ENCODE measurements at places on chromosomes 13 and 19.
A peak's percentile ranks its signal among the peaks of the same experiment; 100 is the strongest.

DNA sequence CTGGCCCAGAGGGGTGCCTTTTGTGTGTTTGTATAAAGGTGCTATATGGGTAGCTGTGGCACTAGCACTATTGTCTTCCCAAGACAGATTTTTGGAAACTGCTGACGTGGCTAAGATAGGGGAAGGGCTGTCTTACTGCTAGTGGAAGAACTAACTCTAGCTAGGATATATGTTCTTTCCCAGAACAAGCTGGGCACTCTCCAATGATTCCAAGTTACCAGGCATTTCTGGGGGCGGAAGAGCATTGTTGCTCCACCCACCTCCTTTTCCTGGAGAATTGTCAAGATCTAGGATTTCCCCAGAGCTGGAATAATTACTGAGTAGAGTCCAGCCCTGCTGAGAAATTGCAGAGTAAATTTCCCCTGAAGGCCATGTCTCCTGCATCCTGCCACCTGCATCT lies 408.3 kb downstream of the KLF5 start:
- no peak for DNase-seq

GRCh38 chr19:18070181-18070580 lies 16.6 kb downstream of the IL12RB1 start:
- DNase-seq: no peak

DNA sequence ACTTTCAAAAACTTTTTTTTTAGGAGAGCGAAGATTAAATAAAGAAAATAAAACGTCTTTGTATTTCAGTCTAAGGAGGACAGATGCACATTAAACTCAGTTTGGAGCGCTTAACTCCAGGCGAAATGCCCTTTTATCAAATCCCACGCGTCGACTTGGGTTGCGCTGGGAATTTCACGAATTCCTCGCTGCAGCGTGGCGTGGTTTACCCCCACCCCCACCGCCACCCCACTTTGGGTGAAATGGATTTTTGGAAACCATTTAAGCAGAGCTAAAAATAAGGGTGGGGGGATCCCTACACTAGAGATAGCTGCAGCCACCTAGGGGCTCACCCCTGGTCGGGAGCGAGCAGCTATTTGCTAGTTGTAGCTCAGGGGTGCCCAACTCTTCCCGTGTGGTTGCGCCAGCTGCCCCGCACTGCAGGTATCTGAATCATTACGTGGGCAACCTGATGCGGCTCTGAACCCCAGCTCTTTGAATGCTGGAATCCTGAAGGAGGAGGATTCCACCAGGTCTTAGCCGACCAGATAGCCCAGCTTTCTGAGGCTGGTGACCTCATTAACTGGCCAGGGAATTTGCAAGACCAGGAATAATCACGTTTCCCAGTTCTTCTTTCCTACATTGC lies 6.5 kb upstream of the TSHZ3 start:
- DNase-seq: no peak

DNA sequence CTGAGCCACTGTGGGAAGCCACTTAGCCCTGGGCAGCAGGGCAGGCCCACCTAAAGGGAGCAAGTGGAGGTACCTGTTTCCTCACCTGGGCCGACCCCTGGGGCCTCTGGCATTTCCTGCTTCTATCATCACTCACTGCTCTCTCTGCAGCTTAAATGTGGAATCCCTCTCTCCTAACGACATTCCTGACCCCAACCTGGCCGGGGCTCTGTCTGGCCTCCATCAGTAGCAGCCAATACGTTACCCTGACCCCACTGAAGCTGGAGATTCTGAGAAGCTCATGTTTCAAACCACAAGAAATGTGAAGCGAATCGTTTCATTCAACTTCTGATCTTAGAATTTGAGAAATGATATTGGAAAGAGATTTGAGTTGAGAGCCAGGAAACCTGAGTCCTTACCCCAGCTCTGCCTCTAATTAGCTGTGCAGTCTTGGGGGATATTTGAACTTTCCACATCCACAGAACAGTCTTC lies 39.9 kb downstream of the DOCK9 start:
- DNase-seq: no peak

DNA sequence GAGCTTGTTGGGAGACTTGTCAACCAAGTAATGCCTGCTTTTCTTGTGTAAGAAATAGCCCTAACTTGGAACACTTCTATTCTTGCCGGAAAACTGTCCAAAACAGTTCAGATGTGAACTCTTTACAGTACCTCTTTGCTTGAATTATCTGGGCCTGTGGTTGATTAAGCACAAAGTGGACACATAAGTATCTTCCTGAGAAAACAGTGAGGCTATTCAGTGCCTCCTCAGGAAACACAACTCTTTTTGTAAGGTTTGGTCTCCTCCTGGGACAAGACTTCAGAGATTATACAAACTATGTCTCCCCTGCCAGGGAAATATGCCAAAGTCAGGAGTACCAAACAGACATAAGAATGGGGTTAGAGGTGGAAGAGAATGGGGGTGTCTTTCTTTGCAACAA lies 127.7 kb downstream of the LACC1 start:
- DNase-seq: no peak

DNA sequence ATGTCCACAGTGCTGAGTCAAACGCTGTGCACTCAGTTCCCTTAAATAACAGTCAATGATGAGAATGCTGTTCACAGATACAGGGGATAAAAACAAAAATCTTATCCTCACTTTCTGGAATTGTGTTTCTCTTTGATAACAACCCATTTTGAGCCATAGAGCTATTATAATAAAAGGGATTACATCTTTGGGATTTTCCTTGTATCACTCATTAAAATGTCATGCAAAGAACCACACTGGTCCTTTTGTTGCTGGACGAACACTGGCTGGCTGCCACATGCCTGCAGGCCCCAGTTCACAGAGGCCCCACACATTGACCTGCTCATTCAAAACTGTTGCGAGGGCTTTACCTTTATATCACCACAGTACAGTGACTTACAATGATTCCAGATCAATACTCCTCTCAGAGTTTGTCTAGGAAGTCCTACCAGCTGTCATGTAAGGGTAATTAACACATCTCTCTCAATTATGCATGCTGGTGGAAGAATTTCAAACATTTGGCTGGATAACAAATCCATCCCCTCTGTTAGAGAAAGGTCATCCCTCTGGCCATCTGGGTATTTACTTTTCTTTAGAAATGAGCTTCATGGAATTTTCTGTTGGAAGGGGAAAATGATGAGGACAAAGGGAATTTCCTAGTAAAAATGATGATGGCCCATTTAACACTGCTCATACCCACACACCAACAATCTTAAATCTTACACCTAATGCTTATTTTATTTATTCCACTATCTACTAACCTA lies 85.9 kb downstream of the MBNL2 start:
- no peak for DNase-seq

GRCh38 chr19:9041023-9041422 lies 30.8 kb upstream of the MUC16 start:
- DNase-seq: no peak

DNA sequence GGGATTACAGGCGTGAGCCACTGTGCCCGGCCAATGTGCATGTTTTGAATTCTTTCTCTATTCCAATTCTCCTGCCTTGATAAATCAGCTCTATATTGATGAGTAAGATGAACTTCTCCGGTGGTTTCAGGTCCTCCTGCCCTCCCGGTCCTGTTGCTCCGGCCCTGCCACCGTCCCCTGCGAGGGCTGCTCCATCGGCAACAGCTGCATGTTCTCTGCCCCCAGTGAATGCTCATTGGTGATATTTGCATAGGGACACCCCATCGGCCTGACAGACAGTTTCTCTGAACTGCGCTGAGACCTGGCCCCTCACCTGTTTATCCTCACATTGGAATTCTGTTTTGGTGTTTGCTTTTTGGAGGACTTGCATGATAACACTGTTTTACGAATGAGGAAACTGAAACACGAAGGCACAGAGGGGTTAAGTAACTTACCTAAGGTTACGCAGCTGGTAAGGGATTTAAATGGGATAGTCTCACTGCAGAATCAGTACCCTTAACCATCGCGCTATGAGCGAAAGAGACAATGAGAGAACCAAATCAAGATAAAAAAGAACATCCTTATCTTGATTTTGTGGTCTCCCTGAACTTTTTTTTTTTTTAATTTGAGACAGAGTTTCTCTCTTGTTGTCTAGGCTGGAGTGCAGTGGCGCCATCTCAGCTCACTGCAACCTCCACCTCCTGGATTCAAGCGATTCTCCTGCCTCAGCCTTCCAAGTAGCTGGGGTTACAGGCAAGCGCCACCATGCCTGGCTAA lies 32.2 kb downstream of the ZNF557 start:
- DNase-seq: no peak

- DNase-seq: no peak
Observed at GRCh38 chr19:28028881-28029444, 1184.0 kb downstream of the UQCRFS1 start.

GRCh38 chr13:60837806-60838205 lies 440.8 kb downstream of the TDRD3 start:
- no peak for DNase-seq

GRCh38 chr19:47729799-47730520 lies 15.4 kb upstream of the NOP53 start:
- DNase-seq: peak; percentile 73

- DNase-seq: peak; percentile 21
Observed at GRCh38 chr19:46745521-46746280, at the start of gene FKRP. Gene FKRP (plus strand): TSS chr19:46746057. CDS start chr19:46755451, 9,394 bp downstream.

DNA sequence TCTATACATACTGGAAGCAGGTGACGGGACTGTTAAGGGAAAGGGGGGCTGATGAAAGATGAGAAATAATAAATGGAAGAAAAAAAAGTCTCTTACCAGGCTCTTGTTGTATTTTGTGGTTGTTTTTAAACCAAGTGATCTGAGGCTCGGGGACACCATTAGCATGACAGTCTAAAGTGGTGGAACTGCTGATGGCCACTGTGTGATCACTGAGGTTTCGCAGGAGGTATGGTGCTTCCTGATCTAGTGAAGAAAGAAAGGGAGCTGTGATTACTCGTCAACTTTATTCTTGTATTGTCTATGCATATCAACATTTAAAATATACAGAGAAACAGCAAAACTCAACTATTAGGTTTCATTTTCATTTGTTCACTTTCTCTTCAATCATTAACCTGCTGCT lies 110.1 kb downstream of the FLT1 start:
- DNase-seq: no peak

GRCh38 chr19:7874897-7875273 lies 695 bp upstream of the PRR36 start:
- no peak for DNase-seq

DNA sequence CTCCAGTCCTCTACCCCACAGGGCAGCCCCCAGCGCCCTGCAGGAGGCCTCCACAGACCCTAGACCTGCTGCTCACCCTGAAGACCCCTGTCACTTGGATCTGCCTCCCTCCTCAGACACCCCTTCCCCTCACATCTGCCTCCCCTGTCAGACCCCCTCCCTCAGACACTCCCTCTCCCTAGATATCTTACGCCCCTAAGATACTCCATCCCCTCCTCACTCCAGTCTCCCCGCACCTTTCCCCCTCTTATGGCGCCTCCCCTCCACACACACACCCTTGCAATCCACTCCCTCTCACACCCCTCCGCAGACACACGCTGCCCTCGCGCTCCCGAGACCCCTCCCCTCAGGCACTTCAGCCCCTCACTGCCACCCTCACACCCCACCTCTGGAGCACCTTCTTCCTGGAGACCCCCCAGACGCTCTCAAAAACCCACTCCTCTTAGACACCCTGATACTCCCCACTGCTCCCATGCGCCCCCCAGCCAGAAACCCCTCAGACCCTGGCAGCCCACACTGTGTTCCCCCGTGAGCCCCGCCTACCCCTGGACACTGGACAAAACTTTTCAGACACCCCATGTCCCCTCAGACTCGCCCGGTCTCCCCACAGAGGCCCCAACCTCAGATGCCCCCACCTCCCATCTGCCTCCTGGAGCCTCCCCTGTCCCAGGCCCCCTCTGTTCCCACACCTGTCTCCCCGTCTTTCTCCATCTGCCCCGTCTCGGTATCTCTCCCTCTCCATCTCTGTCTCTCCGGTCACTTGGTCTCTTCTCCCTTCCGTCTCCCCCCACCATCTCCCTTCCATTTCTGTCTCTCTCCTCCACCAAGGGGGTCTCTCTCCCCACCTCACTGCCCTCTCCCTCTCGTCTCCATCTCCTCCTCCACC lies 14.5 kb downstream of the ERFL start:
- no peak for DNase-seq

- no peak for DNase-seq
Observed at GRCh38 chr19:16750081-16750480, 30.4 kb downstream of the NWD1 start.

GRCh38 chr13:93535251-93535650 lies 308.6 kb downstream of the GPC6 start:
- DNase-seq: no peak

DNA sequence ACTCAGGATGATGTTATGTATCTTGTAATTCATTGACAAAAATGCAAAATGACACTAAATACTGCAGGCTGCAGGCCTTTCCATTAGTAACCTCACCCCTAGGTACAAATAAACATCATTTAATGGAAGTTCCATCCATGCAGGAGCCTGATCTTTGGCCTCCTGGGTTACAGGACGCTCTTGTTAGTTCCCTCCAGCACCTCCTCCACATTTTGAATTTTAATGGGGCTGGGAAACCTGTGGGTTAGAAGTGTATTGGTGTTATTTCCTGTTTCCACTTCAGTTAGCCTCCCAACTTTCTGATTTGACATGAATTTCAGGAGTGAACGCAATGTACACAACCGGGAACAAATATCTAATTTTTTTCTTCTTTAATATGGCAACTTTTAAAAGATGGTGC lies 237.1 kb upstream of the ARGLU1 start:
- DNase-seq: no peak

GRCh38 chr13:40682449-40683240 lies 16.2 kb upstream of the FOXO1 start:
- no peak for DNase-seq

DNA sequence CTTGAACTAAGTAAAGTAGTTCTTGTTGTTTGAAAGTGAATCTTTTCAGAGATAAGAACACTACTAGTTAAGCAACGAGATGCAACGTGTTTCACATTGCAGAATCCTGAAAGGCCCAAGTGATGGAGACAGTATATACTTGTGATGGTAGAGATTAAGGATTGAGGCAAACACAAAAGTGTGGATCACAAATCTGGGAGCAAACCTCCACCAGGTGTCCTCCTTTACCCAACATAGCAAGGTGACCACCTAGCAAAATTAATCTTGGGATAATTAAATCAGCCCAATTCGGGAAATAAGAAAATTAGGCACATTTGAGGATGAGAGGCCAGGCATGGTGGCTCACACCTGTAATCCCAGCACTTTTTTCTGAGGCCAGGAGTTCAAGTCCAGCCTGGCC lies 563.9 kb downstream of the DACH1 start:
- no peak for DNase-seq

GRCh38 chr13:45143346-45143751 lies 23.0 kb downstream of the GTF2F2 start:
- no peak for DNase-seq

DNA sequence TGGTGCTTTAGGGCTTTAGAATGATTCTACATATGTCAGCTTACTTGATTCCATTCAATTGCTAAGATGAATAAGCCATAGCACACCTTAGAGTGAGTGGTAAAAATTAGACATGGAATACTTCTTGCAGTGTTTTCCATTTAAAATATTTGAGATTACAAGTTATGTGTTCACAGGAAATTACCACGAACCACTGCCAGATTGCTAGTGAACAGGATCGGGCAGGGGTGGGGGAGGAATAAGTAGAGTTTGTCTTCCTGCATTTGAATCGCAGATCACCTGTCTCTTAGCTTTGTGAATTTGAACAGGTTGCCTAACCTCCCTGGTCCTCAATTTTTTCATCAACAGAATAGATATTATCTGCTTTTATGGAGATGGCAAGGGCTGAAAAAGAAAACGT lies 124.6 kb downstream of the GGACT start:
- DNase-seq: no peak

GRCh38 chr13:73335210-73335609 lies 276.4 kb downstream of the KLF5 start:
- no peak for DNase-seq

GRCh38 chr19:44742330-44743061 lies 6.0 kb upstream of the BCL3 start:
- DNase-seq: no peak

Measured in activated T-cell treated with anti-CD3 and anti-CD28 coated beads for 48 hours (primary cell).